ENCODE measurements at places on chromosomes 6 and 20. TPM values are rescaled to one million over a fixed set of nuclear protein-coding genes. Genes with fewer than 3 reads are reported as not detected.

LAMA5 gene
- 260 TPM for total RNA-seq

LCA5 gene
- 0.58 TPM for total RNA-seq

REM1 gene
- 0.68 TPM for total RNA-seq

LY86 gene
- total RNA-seq = not detected

ID1 gene
- total RNA-seq = 444 TPM

IGF2R gene
- 32.3 TPM for total RNA-seq

Data from A549 treated with Mapracorat at 1 μM for 4 hours (cell line).